Left lobe of liver (tissue), 2 donors: ENCODE measurements at places on chromosomes 12 and 14.

DNA sequence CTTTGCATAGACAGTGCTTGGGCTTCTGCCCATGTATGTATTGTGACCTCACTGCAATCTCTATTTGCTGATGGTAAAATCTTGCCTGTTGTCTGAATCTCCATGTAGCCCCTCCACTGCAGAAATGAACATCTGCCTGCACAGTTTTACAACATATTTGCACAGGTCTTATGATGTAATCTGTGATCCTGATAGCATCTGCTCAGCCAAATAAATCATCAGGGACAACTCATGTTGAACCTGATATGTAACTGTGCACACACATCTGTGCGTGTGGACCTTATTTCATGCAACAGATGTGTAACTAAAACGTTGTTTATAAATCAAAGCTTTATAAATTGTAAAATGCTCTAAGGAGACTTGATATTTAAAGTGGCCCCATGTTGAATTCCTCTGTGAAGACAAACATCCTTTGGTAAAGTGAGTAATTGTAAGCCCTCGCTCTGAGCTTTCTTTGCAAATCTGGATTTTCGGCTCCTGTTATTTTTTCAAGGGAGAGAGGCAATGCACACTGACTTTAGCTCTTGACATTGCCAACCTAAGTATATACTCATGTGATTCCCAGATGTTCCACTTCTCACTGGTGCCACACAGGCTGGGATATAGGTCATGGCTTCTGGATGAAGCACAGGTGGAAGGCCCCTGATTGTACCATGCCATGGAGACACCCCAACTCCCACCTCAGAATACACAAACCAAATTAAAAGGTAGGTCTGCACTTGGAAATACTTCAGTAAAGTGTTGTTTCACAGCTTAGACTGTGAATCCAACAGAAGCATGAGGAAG is 371.3 kb downstream of the GRIN2B start:
- DNase-seq, result no peak

DNA sequence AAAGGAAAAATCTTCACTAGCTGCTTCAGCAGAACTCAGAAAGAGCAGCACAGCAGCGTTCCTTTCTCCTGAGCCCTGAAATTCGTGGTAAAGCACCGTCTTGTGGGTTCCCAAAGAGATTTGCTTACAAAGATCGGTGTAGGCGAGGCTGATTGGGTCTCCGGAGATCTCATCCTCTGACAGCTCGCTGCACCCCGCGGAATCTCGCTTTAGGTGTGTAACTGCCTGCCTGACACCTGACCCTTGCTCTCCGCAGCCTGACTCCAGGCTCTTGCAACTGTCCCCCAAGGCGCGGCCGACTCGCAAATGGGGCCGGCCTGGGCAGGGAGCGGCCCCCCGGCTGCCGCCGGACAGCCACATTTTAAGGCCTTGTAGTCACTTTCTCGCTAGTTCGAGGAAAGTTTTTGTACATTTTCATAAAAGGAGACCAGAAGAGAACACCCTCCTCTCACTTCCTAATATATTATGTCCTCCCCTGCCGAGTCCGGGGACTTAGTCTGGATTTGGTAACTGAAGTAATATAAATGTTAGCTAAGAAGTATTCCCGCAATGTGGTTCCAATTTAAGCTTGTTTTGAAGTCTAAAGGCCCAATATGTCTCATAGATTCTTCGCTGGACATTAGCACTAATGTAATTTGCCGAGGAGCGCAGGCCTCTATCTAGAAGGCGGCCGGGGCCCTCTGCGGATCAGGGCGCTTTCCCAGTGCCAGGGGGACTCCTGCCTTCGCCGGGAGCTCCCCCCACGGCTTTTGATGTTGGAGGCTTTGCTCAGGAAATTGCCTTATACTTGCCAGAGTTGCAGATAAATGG is 177.3 kb upstream of the CDKN3 start:
- DNase-seq, result no peak

DNA sequence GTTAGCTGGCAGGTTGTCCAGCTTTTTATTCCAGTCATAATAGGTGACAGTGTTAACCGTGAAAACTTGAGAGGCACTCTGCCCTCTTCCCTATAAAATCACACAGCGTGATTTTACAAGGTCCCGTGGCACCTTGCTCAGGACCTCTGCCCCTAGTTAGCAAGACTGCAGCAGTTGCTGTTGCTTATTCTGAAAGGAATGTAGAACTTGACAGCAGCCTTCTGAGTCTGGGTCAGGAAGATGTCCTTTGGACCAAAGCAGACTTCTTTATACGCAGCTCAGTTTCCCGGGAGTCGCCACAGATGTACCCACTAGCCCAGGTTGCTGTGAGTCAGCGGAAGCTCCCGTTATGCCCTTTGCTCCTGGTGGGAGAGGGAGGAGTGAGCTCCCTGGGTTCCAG is 13.2 kb downstream of the PRKAB1 start:
- DNase-seq, result no peak

- DNase-seq, result peak; percentile 66
Observed at GRCh38 chr12:47651368-47652254, 54.2 kb downstream of the RPAP3 start.

DNA sequence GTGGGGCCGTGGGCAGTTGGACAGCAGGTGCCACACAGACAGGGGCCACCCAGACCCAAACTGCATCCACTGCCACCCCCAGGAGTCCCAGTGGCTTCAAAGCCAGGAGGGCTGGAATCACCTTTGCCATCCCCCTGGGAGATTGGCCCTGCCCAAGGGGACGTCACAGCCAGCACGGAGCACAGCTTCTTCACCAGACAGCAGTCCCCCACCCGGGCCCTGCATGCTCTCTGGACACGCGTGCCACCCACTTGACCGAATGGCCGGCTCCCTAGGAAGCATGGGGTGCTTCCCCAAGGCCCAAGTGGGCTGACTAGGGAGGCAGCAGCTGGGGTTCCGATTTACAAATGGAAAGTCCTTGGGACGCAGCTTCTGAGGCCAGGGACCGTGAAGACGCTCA is 17.3 kb downstream of the DHX37 start:
- DNase-seq, result no peak

- DNase-seq, result no peak
Observed at GRCh38 chr12:51285843-51286242, 15.6 kb upstream of the SMAGP start.

- peak; percentile 57 for DNase-seq
Observed at GRCh38 chr12:2284857-2285256, 232.1 kb downstream of the CACNA1C start.

GRCh38 chr12:117100251-117100650 is 1.0 kb upstream of the TESC start:
- no peak for DNase-seq

- no peak for DNase-seq
Observed at GRCh38 chr14:100747021-100747586, 20.4 kb downstream of the DLK1 start.

DNA sequence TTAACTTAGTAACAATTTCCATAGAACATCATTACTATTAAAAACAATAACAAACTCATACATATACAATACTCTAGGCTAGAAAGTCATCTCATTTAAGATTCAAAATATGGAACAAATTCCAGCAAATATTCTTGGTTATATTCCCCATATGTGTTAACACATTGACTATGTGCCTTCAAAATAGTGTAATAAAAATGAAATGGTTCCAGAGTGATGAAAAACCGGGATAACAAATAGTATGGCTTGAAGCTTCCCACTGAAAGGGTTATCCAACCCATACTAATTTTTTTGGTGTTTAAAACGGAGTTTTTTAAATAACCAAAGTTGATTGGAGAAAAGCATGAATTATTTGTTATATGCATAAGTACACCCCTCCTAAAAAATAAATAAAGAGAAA is 5.3 kb downstream of the LRIG3 start:
- DNase-seq, result no peak

DNA sequence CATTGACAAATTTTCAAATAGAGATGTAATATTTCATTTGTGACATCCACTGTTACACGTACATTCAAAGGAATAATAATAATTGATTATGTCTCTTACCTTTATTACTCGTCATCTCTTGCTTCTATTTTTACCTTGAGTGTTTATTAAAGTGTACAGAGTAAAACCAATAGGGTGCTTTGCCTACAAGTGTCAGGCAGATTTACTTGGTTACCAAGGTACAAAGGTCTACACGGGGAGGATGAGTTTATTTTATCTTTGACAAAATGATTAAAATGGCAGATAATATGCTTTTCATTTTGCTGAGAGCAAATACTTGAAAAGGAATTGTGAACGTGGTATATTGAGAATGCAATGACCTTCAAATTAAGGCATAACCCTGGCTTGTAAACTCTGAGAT is 137.8 kb upstream of the SOX5 start:
- no peak for DNase-seq

DNA sequence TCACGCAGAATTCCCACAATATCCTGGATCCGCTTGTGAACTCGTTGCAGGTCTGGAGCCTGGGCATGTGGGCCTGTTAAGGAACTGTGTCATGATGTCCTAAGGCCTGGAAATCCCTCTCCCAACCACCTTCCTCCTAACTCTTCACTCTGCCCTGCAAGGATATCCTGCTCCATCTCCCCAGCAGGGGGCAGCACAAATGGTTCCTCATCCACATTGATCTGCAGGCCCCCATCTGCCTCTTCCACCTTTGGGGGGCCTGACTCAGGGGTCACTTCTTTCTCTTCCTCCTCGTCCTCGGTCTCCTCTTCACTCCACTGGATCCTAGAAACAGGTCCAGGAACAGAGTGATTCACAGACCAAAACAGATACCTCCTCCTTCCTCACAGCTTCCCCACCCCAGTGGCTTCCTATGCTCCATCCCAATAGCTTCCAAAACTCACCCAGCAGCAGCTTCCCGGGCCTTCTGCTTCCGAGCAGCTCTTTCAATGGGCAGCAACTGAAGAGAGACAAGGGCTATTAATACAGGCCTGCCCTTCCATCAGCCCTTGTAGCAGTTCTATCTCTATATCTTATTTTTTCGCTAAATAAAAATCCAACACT is 4.5 kb downstream of the NOP2 start:
- DNase-seq, result peak; percentile 52

GRCh38 chr14:56156096-56156495 is 37.9 kb downstream of the PELI2 start:
- no peak for DNase-seq

DNA sequence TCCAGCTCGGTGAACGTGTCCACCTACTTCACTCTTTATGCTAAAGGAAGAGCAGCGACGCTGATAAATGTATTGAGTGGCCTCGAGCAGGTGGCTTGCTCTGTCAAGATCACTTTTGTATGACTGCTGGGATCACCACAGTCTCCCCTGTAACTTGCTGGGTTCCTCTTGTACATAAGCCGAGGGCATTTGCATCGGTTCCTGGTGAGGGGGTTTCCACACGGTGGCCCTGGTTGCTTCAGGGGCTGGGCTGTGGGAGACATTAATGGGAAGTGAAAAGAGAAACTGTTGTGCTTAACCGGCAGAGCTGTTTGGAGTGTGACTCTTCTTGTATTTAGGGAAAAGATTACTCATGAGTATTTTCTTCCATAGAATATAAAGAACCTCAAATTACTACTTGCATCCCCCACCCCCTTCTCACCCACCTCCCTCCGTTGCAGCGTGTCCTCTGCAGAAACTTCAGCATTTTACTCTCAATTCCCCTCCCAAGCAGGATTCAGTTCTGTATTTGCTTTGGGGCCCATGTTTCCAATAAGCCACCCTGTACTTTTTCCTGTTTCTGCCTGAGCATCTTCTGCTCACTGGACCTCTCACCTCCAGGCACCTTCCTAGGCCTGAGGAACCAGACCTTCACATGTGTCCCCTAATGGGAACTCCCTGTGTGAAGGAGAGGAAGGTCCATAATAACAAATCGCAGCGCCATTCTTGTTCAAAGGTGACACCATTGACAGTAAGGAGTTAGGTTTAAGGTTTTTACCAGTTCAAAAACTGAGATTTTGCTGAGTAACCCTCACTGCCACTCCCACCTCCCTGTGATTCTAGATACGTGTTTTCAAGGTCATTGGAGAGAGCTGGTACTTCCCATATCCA is 187.0 kb downstream of the ETV6 start:
- DNase-seq, result no peak

DNA sequence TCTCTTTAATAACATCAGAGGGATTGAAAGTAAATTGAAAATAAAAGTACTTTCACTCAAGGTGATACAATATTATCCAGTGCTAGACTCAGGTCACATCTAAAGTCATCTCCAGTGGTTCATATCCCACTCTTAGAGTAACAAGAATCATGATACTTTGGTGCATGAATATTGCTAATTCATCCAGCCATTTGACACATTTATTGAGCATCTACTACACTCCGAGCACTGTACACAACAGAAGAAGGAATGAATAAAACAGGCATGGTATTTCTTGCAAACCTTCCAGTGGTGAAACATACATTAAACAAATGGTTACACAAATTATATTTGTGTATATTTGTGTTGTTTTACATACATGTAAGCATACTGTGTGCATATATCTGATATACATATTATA is 116.0 kb upstream of the TMCC3 start:
- DNase-seq, result no peak

GRCh38 chr12:84056-84455 is 17.5 kb downstream of the IQSEC3 start:
- no peak for DNase-seq

DNA sequence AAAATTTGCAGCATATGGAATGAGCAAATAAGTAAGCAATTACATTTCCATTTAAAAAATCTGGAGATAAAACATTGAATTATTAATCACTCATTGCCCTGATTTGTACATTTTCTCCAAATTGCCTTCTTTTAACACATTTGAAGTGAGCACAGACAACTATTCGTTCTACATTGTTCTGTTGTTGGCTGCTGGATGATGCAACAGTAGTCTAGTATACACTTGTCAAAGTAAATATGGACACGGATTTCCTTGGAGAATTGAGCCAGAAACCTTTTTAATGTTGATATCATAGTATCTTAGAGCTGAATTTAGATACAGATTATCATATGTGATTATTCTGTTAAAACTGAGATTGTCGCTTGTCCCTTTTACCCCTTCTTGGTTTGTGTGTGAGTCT is 188.2 kb downstream of the FUT8 start:
- DNase-seq, result no peak

DNA sequence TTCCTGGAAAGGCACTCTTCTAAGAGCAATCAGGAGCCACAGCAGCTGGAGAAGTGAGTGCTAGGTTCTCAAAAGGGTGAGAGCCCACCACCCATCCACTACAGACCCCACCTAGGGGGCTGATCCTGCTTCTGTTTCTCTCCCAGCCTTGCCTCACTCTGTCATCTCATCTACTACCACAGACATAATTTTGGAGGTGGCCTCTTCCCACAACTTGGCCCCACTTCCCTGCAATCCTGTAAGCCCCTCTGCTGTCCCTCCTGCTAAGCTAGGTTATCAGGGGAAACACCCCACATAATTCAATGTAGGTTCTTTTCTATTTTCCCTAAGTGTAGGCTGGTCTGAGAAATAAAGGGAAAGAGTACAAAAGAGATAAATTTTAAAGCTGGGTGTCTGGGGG is 16.5 kb downstream of the KRT76 start:
- DNase-seq, result no peak
